ENCODE measurements at places on chromosomes 7 and 10.

DNA sequence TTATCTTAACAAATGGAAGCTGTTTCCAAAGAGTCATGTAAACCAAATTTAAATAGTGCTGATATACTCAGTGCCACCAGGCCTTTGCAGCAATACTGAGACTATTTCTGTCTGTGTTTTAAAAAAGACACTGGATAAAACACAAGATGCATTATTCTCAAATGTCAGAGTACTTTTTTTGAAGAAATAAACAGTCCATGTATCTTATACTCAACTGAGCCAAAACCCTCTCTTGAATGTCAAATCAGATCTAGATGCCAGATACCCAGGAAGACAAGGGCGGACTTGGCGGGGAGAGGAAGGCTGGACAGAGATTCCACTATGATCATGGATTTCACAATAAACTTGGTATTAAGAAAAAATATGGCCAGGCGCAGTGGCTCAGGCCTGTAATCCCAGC is 127.6 kb downstream of the COBL start:
- no peak for DNase-seq

- no peak for DNase-seq
These were observed 36.5 kb upstream of the AKR1C2 start for GRCh38 chr10:5040010-5040673.

GRCh38 chr7:143954544-143954943 is at the start of gene OR2F1:
OR2F1 (plus strand) TSS chr7:143954844; CDS start chr7:143959971, 5,127 bp downstream.
- no peak for DNase-seq

DNA sequence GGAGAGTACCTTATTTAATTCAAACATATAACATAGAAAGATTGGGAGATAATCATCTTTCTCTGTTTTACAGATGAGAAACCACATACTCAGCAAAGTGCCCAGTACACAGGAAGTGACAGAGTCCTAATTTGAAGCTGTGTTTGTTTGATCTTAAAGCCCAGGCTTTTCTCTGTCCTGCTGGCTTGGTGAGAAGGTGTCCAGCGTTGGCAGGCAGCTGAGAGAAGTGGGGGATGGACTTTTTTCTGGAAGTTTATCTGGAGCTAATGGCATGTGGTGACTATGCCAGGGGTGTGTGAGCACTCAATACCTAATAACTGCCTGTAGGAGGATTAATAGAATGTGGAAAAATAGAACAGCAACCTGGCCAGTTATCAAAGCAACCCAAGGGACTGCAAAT is 60.8 kb downstream of the NPSR1 start:
- no peak for DNase-seq

- no peak for DNase-seq
These were observed 96.3 kb downstream of the GNAT3 start for GRCh38 chr7:80415522-80415921.
